ENCODE measurements at places on chromosomes 16 and 17.

- no peaks in the 10 kb centered on the region for H3K4me1 ChIP-seq
- no peaks in the 10 kb centered on the region for H3K36me3 ChIP-seq
- no peak overlapping the region for H3K4me3 ChIP-seq
- H3K27ac ChIP-seq = no peak overlapping the region
- DNase-seq = no peak
- no peaks in the 10 kb centered on the region for H3K27me3 ChIP-seq
These were observed 71.2 kb upstream of the GRIN2A start for GRCh38 chr16:10253409-10253808.

GRCh38 chr16:69754469-69755310, at the start of gene NOB1:
NOB1 (minus strand) TSS chr16:69754926; CDS start chr16:69754910, 16 bp downstream.
- H3K36me3 ChIP-seq = peaks cover 43% of the 10 kb centered on the region
- peak within 1 kb of the TSS; percentile 40 for H3K27ac ChIP-seq
- peak; percentile 94 for DNase-seq

DNA sequence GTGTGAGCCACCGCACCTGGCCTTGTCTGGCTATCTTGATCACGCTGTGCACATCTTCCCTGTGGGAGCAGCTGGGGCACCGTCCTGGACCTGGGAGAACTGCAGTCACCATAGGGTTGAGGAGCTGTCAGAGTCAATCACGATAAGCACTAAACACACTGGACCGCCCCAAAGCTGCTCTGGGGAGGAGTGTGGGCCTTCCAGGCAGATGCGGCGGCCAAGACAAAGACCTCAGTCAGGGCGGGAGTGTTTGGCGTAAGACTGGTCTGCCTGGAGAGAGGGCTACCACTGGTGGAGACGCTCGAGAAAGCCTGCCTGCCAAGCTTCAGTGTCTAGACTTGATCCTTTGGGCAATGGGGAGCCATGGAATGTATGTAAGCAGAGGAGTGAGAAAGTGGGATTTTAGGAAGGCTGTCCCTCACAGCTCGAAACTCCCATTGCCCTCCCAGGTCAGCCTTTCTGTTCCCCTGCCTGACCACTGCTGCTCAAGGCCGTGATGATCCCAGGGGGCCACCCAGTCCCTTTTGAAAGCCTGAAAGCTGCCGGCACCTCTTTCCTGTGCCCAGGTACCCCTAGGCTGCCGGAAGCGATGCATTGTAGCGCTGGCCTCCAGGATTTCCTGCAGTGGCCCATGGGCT, 29.3 kb upstream of the CIBAR2 start:
- no peak for DNase-seq
- peaks cover 16% of the 10 kb centered on the region for H3K4me1 ChIP-seq

DNA sequence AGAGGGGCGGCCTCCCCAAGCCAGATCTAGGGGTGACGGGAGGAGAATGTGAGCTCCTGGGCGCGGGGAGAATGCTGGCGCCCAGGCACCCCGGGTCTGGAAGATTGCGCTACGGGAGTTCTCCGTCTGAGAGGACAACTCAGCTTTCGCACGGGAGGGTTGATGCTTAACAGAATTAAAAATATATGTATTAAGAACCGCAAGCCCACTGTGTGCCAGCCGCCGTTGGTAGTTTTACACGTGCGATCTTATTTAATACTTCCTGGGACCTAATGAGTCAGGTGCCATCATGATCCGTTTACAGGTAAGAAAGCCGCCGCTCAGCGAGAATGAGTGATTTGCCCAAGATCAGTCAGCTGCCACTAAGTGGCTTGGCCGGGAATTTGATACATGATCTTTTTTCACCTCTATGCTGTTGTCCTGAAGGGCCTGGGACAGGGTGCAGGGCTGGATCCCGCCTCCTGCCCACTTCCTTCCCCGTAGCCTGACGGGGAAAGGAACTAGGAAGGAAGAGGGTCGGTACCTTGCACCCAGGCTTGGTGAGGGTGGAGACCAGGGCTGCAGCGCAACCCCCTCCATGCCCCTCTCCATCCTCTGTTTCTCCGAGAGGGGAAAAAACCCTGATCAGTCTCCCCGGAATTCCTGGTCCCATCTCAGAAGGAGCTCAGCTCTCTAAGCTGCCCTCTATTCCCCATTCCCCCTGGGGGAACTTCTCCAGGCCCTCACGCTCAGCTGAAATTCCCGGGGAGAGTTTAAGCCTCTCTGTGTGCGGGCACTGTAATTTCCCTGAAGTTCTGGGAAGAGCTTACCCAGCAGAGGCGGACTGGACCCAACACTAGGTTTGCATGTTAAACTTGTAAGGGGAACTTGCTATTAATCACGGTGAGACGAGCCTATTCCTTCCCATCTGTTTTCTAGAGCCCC, 983 bp downstream of the VAT1L start:
- peaks cover 18% of the 10 kb centered on the region for H3K4me1 ChIP-seq
- peak overlapping the region; percentile 42 for H3K4me3 ChIP-seq
- H3K27me3 ChIP-seq = peaks cover 44% of the 10 kb centered on the region
- no peak overlapping the region for H3K27ac ChIP-seq
- DNase-seq = no peak
- H3K36me3 ChIP-seq = no peaks in the 10 kb centered on the region

DNA sequence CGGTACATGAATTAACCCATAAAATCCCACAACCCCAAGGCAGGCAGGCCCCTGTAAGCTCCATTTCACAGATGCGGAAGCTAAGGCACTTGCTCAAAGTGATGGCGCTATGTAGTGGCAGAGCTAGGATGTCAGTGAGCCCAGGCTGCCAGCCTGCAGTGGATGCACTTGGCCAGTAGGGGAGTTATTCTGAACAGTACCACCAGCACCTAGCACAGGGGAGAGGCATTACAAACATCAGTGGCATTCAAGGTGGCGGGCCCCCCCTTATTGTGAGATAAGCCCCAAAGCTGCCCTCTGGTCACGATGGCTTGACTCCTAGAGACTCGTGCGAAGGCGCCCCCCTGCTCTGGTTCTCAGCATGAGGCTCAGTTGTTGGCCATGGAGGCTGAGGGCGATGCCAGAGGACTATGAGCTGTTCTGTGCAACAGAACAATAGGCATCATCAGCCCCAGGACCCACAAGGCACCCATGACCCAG, 33.8 kb downstream of the GTF3C1 start:
- no peak overlapping the region for H3K4me3 ChIP-seq
- no peak overlapping the region for H3K27ac ChIP-seq
- peak; percentile 57 for DNase-seq

GRCh38 chr16:80996688-80997138, 10.0 kb downstream of the CMC2 start:
- H3K27ac ChIP-seq = no peak overlapping the region
- H3K27me3 ChIP-seq = no peaks in the 10 kb centered on the region
- no peak overlapping the region for H3K4me3 ChIP-seq
- peaks cover 3% of the 10 kb centered on the region for H3K36me3 ChIP-seq
- H3K4me1 ChIP-seq = peaks cover 32% of the 10 kb centered on the region

- H3K4me3 ChIP-seq = no peak overlapping the region
- H3K36me3 ChIP-seq = no peaks in the 10 kb centered on the region
- no peak overlapping the region for H3K27ac ChIP-seq
- DNase-seq = no peak
- no peaks in the 10 kb centered on the region for H3K4me1 ChIP-seq
- H3K27me3 ChIP-seq = no peaks in the 10 kb centered on the region
These were observed 10.6 kb downstream of the SNX20 start for GRCh38 chr16:50670476-50670875.

DNA sequence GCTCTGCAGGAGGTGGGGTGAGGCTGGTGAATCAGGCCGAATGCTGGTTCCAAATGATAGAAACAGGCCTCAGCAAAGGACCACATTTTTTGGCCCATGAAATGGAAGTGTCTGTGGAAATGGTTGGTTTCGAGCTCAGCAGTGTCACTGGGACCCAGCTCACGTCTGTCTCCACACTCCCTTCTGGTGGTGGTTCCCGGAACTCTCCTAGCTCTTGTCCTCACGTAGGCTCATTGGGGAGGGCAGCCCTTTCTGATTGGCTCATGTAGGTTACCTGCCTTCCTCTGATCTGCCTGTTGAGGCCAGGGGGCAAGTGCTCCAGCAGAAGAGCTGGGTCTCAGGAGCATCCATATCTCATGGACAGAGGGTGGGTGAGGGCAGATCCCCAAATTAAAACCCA, 4.0 kb downstream of the ALG1 start:
- no peak for DNase-seq
- H3K27ac ChIP-seq = no peak overlapping the region
- H3K36me3 ChIP-seq = peaks cover 35% of the 10 kb centered on the region
- H3K4me3 ChIP-seq = no peak overlapping the region
- H3K4me1 ChIP-seq = peaks cover 15% of the 10 kb centered on the region

Data from SJSA1 (cell line).